ENCODE measurements at places on chromosomes 16 and 17. TPM values are rescaled to one million over a fixed set of nuclear protein-coding genes. Genes with fewer than 3 reads are reported as not detected.

KRT27 gene
- not detected for total RNA-seq

DNA sequence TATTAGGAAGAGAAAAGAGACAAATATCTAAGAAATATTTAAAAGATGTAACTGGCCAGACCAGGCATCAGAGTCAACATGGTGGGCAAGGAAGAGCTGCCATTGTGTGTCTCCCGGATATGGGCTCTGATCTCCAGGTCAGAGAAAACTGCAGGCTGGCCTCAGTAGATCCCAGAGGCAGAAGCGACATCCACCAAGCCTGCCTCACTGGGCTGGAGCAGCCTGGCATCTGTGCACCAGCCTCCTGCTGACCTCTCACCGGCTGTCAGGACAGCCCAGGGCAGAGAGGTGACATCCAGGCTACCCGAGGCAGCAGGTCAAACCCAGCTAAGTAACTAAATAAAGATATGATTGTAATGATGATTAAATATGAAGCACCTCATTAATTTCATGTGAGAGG, 162.8 kb upstream of the TNRC6C start:
- DNase-seq = no peak

- DNase-seq = no peak
Measured at GRCh38 chr17:4368341-4368740, 1.9 kb upstream of the UBE2G1 start.

DNA sequence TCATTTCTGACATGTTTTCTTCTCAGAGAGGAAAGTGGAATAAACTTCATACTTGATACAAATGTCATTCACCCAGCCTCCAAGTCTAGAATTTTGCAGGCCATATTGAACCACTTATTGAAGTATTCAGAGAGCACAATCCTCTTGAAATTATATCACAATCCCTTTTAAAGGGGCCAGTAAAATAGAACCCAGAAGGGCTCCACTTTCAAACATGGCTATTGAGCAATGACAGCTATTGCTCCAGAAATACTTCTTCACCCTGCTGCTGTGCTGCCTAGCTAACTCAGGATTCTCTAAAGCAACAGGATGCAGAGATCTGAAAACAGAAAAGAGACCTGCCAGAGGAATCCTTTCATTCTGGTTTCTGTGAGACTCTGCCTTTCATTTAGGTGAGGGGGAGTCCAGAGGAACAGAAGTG, 275.0 kb upstream of the CDH5 start:
- DNase-seq = no peak

DNA sequence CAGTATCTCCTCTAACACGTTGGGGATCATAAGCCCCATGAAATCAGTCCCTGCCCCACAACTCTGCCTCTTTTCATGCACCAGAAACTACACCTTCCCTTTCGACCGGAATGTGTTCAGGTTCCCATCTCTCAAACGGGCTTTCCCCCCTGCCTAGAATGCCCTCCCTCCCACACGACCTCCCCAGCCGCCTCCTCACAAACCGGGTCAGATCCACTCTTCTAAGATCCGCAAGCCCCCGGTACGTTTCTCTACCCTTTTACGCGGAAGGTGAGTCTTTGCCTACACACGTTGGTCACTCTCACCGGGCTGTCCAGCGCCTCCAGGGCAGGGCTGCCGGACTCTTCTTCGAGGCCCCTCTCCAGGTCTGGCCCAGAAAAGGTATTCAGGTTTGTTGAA, 708 bp downstream of the DHX33 start:
- DNase-seq = no peak

GRCh38 chr17:58534901-58535421, 20.5 kb upstream of the MTMR4 start:
- DNase-seq = no peak

DNA sequence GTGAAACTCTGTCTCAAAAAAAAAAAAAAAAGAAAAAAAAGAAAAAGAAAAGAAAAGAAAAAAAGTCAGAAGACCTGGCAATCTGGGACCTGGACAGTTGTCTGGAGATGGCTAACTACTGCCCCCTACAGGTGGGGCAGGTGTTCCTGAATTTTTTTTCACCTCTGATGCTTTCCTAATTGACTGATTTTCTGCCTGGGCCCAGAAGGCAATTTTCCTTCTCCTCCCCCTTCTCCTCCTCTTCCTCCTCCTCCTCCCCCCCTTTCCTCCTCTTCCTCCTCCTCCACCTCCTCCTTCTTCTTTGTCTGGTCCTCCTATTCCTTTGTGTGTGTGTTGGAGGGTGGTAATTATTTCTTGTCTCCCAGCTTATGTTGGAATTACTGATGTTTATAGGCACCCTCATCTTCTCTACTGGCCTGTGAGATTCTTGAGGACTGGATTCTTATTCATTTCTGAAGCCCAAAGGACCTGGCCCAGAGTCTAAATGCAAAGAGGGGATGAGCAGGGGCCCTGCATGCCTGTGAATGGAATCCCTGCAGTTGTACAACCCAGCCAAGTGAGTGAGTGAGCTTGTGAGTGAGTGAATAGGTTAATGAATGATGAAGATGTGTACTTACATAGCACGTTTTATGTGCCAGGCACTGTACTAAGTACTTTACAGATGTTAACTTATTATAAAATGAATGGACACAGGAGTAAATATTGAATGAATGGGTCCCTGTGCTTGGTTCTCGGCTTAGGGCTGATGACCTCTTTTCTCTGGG, 26.9 kb downstream of the IRX5 start:
- DNase-seq = no peak
